ENCODE measurements at places on chromosomes 11 and 22. TPM values are rescaled to one million over a fixed set of nuclear protein-coding genes. Genes with fewer than 3 reads are reported as not detected.

The MRPL17 gene
- total RNA-seq: 26.6 TPM

The C11orf87 gene
- total RNA-seq: not detected

The AP2A2 gene
- 65.4 TPM for total RNA-seq

The UPK3A gene
- not detected for total RNA-seq

The GRM5 gene
- total RNA-seq: not detected

The MISFA gene
- total RNA-seq: 2.8 TPM

The KRTAP5-9 gene
- not detected for total RNA-seq

The MUC6 gene
- not detected for total RNA-seq

The SEC14L3 gene
- total RNA-seq: not detected

The SAA2 gene
- total RNA-seq: not detected

The PGA5 gene
- not detected for total RNA-seq

The PATZ1 gene
- total RNA-seq: 16.1 TPM

DNA sequence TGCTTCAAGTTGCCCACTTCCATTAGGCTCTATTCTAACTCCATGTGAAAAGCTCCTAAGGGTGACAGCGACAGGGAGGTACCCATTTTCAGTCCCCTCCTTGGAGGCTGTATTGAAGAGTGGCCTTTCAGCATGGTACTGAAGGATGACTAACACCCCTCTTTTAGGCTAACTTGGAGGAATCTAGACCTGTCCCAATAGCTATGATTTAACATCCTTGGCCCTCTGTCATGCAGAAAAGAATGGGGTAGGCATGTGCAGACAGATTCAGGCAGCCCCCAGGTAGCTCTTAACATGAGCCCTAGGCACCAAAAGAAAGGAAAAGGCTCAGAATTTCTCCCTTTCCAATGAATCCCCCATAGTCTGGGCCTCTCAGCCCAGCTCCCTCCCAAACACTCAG, 89.3 kb upstream of the AMOTL1 start:
- DNase-seq: no peak

GRCh38 chr22:48738204-48738980, 1089.3 kb downstream of the BRD1 start:
- DNase-seq: no peak

GRCh38 chr11:79060081-79060953, 380.5 kb downstream of the TENM4 start:
- peak; percentile 71 for DNase-seq

DNA sequence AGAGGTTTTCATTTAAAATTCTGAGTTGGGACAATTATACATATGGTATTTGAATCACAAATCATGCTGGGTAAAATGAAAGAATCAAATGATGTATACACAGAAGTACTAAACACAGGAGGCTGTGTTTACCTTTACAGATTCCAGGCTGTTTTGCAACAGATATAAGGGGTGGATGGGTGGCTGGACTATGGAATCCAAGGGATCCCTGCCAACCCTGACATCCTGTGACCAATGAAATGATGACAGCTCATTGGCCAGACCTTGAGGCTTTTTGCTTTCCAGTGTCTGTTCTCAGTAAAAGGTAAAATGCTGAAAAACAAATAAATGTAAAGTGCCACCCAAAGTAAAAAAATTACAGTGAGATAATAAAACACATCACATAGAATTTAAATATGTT, 3.3 kb upstream of the DDI1 start:
- peak; percentile 87 for DNase-seq

- DNase-seq: no peak
Measured at GRCh38 chr11:67440229-67441097, 2.8 kb downstream of the CORO1B start.

DNA sequence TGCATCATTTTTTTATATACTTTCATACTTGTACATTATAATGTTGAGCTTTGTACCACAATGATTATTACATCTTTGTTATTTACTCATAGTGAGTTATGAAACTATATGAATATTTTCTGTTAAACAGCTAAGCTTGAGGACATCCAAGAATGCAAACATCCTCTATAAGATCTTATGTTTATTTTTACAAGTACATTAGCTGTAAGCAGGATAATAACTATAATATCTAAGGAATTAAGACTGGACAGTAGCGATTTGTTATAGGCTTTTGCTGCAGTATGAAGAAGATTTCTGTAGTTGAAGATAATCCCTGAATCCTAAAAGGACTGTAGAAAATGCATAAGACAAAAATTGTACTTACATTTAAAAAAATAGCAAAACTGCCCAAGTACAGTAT, 176.0 kb downstream of the METTL15 start:
- DNase-seq: no peak

GRCh38 chr11:116712428-116712827, 60.4 kb downstream of the BUD13 start:
- no peak for DNase-seq

DNA sequence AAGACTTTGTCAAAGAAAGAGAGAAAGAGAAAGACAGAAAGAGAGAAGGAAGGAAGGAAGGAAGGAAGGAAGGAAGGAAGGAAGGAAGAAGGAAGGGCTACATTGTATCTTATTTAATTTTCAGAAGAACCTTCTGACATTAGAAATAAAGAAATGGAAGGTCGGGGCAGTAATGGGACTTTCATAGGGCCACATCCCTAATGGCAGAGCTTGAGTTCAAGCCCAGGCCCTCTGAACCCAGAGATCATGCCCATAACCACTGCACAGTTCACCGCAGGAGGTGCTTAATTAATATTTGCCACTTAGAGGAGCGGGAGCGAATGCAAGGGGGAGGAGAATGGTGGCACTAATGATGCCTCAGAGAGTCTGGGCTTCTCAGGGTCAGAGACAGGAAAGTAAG, 233.3 kb downstream of the MN1 start:
- DNase-seq: no peak

DNA sequence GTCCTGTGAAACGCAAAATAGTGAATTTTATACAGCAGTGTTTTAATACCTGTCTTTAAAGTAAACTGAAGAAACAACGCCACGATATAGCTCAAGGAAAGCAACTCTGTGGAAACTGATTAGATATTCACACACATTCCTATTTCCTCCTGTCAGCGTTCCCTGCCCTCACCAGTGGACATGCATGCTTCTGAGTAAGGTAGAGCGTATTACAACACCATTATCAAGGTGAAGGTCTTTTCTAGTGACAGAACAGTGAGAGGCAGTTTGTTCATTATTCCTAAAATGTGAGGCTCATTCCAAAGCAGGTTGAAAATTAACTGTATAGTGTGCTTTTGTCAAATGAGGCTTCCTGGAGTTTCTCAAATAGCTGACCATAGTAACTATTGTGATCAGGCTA, 153.1 kb downstream of the DDX10 start:
- DNase-seq: no peak

DNA sequence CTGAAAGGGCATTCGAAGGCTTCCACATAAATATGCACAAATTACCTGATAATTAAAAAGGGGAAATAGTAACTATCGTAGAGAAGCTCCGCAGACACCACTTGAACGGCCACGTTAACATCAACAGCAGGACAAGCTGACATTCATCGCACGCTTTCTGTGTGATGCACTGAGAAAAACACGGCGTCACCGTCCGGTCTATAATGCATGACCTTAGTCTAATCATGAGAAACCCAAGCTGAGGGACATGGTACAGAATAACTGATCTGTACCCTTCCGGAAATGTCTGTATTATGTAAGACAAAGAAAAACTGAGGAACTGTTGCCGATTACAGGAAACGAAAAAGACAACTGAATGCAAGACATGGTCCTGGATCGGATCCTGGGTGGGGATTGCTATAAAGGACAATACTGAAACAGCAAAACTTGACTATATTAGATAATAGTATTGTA, 678 bp upstream of the RANGAP1 start:
- peak; percentile 45 for DNase-seq

DNA sequence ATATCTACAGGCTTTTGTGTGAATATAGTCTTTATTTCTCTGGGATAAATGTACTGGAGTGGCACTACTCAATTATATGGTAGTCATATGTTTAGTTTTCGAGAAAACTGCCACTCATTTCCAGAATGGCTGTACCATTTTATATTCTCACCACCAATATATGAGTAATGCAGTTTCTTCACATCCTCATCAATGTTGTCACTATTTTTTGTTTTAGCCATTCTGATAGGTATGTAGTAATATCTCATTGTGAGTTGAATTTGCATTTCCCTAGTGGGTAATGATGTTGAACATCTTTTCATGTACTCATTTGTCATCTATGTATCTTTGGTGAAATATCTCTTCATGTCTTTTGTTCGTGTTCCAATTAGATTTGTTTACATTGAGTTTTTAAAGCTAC, 18.0 kb downstream of the ACRV1 start:
- no peak for DNase-seq

- no peak for DNase-seq
Measured at GRCh38 chr22:46761539-46762237, 762 bp upstream of the TBC1D22A start.

GRCh38 chr11:71486320-71486719, 33.3 kb downstream of the NADSYN1 start:
- DNase-seq: no peak

- no peak for DNase-seq
Measured at GRCh38 chr11:119365071-119365591, 16.4 kb downstream of the USP2 start.

GRCh38 chr22:44012162-44012561, 11.9 kb upstream of the PARVB start:
- DNase-seq: no peak

DNA sequence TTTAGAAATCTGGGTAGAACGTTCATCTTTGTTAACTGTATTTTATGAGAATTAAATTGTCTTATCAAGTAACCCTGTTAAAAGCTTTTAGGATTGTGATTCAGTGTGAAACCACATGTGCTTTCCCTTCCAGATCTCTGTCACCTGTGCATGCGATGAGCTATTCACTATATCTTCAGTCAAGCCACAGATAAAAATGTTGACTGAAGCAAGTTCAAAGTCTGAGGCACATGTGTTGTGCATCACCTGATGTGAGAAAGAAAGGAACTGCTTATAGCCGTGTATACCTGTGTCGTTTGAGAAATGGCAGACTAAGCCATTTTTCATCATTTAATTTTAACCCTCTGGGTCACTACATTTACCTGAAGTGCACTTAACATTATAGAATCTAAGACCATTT, 1088.9 kb upstream of the TENM4 start:
- DNase-seq: no peak

- no peak for DNase-seq
Measured at GRCh38 chr11:62687508-62688396, 1.6 kb downstream of the LRRN4CL start.

- no peak for DNase-seq
Measured at GRCh38 chr22:19169002-19169946, 9.3 kb downstream of the SLC25A1 start.

- peak; percentile 32 for DNase-seq
Measured at GRCh38 chr11:33448461-33449130, 191.4 kb downstream of the HIPK3 start.

GRCh38 chr22:21937041-21937820, 15.4 kb downstream of the PPM1F start:
- peak; percentile 33 for DNase-seq

- peak; percentile 57 for DNase-seq
Measured at GRCh38 chr11:106482917-106483785, 405.7 kb downstream of the AASDHPPT start.

- DNase-seq: no peak
Measured at GRCh38 chr11:16606784-16607674, 131.4 kb upstream of the C11orf58 start.

- no peak for DNase-seq
Measured at GRCh38 chr11:131904756-131905155, 534.3 kb downstream of the NTM start.

DNA sequence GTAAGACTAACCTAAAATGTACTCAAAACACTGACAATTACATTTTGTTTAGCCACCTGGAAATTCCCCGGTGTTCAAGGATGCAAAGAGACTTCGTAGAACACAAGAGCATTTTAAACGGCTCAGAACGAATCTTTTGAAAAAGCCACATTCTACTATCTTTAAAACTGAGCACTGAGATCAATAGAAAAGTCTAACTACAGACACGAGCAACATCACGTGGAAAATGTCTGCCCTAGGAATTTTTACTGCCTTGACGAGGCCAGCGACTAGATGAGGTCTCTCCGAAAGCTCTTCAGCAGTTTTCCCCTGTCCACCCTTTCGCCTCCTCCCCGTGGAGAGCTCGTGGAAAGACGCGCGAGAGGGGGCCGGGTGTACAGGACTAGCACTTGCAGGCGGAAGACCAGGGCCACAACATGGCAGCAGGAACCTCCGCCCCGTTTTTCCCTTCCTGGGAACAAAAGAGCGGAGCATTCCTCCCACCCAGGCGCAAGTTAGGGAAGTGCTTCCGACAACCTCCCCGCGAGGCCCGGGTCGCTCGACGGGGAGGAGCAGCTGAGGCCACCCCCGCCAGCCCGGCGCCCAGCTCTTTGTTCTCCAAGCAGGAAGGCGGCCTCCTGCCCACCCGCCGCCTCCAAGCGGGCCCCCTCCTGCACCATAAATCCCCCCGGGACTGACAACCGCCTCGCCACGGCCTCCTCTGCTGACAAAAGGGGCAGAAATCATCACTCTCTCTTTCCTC, 1.1 kb downstream of the EIF4G2 start:
- peak; percentile 62 for DNase-seq

- no peak for DNase-seq
Measured at GRCh38 chr11:125110506-125110905, 920 bp downstream of the TMEM218 start.

DNA sequence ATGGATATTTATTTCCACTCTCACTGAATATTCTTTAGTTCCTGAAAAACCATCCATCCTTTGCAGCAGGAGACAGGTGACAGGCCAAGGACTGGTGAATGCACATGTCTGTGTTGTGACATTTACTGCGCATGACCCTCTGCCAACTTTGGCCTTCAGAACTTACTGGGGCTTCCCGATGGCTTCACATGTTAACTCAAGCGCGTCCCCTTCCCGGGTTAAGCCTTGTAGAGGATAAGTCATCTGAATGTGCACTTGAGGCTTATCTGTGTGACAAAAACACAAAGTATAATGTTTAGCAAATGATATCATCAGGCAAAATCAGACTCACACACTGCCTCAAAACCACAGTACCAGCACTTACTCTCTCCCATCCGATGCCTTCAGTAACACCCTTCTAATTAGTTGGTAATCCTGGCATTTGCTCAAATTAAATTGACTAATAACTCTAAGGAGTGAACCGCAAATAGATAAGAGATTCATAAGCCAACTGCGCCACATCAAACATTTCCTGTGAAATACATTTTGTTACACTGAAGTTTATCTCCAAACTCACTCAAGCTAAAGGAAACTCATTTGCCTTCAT, 286.4 kb downstream of the CADM1 start:
- no peak for DNase-seq

- peak; percentile 96 for DNase-seq
Measured at GRCh38 chr11:6319704-6320410, 444 bp downstream of the CAVIN3 start.

DNA sequence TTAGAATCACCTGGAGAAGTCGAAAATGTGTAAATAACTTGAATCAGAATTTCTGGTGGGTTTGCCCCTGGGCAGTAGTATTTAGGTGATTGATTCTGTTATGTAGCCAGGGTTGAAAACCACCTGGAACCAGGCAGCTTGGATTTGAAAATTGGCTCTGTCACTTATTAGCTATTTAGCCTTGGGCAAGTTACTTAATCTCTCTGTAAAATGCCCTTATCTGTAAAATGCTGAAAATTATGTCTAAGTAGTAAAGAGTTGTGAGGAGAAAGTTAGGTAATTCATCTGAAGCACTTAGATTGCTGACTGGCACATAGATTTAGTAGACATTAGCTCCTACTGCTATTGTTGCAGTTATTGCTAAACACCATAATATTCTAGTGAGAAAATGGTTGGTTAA, 49.3 kb downstream of the PPME1 start:
- DNase-seq: peak; percentile 18

GRCh38 chr22:19523240-19524169, 705 bp downstream of the CLDN5 start:
- DNase-seq: peak; percentile 23
